T-helper 17 cell (primary cell): ENCODE measurements at places on chromosomes 2 and 18.

- DNase-seq: no peak
These were observed 145.2 kb upstream of the SYT4 start for GRCh38 chr18:43422518-43422917.

- DNase-seq: no peak
These were observed 38.8 kb downstream of the CENPO start for GRCh38 chr2:24832073-24832461.

GRCh38 chr2:181312515-181312927 is 144.7 kb upstream of the ITGA4 start:
- DNase-seq: no peak

- no peak for DNase-seq
These were observed 344.7 kb upstream of the NETO1 start for GRCh38 chr18:73212442-73212841.

- no peak for DNase-seq
These were observed 107.7 kb downstream of the ACKR3 start for GRCh38 chr2:236677368-236677767.

DNA sequence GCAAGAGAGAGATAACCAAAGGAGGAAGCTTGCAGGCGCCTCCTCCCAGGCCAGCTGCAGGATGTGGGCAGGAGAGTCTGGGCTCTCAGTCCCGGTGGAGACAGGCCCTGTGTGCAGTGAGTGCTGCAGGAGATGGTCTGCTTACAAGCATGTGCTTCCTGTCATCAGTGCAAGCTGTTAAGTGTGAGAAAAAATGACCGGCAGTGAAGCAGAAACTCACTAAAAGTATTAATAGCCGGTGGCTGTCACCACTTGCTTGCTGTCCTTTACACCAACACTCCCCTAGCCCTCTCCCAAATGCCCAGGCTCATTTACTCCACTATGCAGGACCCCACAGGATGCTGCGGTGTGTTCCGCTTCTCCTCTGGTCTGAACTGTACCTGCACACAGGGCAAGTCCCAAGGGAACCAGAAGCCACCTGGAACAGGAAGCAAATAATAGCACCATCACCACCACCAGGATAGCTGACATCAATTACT is 435.6 kb upstream of the HS6ST1 start:
- no peak for DNase-seq
